ENCODE measurements at places on chromosomes 3 and 15.

DNA sequence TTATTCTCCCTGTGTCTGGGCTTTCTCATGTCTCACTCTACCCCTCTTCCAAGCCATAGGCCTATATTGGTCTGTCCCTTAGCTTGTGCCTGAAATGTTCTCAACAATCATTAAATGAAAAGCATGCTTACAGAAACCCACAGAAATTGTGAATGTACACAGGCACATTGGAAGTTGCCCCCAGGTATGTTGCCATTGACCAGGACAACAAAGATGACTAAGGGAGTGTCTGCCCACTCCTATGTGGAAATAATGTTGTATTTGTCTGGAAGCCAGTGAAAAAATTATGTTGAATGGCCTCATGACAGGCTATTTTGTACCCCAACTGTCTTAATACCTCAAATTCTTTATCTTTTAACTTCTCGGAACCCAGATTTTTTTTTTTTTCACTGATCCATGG lies 102.0 kb downstream of the TPRG1 start:
- H3K4me1 ChIP-seq, result no peaks in the 10 kb centered on the region
- H3K27me3 ChIP-seq, result no peaks in the 10 kb centered on the region
- no peak for DNase-seq
- no peaks in the 10 kb centered on the region for H3K36me3 ChIP-seq

DNA sequence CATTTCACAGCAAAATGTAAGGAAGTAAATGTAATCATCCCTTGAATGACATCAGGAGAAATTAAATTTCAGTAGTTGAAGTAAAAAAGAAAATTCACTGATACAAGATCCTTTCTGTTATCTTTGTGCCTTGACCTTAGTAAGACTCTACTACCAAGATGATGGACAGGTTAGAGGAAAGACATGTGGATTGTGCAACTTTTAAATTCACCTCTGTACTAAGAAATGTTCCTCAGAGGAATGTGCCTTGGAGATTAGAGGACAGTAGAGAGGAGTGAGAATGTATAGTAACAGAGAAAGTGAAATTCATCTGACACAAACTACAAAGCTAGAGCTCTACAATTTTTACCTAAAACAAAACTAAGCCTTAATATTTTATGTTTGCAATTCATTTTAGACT lies 375.3 kb downstream of the PLOD2 start:
- H3K36me3 ChIP-seq, result no peaks in the 10 kb centered on the region
- DNase-seq, result no peak
- no peak overlapping the region for H3K4me3 ChIP-seq
- no peaks in the 10 kb centered on the region for H3K4me1 ChIP-seq

- no peaks in the 10 kb centered on the region for H3K4me1 ChIP-seq
- no peak overlapping the region for H3K27ac ChIP-seq
- no peaks in the 10 kb centered on the region for H3K36me3 ChIP-seq
- H3K4me3 ChIP-seq, result no peak overlapping the region
- peaks cover 7% of the 10 kb centered on the region for H3K27me3 ChIP-seq
- DNase-seq, result no peak
Observed at GRCh38 chr15:53644660-53645059, 114.8 kb downstream of the WDR72 start.

- H3K27ac ChIP-seq, result no peak overlapping the region
- H3K36me3 ChIP-seq, result no peaks in the 10 kb centered on the region
- DNase-seq, result no peak
- H3K27me3 ChIP-seq, result no peaks in the 10 kb centered on the region
- no peaks in the 10 kb centered on the region for H3K4me1 ChIP-seq
- no peak overlapping the region for H3K4me3 ChIP-seq
Observed at GRCh38 chr15:27722102-27722501, 377.0 kb downstream of the OCA2 start.

GRCh38 chr15:56244038-56244810 lies 545 bp upstream of the RFX7 start:
- H3K27ac ChIP-seq, result peak overlapping the region; percentile 79
- peak; percentile 77 for DNase-seq
- no peaks in the 10 kb centered on the region for H3K27me3 ChIP-seq
- H3K4me3 ChIP-seq, result no peak overlapping the region
- no peaks in the 10 kb centered on the region for H3K36me3 ChIP-seq

DNA sequence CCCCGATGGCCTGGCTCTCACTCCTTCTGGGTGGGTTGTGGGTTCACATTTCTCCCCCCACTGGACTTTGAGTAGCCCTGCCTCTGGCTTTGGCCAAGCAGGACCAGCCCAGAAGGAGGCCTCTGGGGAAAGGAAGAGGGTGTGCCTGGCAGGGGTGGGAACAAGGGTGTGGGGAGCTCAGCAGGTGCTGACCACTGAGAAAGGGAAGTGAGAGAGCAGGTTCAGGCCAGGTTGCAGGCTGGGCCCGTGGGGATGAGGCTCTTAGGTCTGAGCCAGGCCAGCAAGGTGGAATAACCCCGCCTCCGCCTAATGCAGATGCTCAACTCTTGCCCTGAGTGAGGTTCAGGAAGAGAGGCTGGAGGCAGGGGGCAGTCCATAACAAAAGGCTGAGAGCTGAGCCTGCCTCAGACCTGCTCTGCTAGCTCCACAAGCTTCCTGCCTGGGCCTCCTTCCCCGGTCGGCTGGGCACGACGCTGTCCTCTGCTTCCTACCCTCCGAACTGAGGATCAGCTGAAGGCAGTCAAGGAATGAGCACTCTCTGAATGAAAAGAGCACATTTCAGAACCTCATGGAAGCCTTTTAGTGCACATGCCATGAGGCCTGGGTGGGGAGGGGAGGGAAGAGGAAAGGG lies 82.7 kb downstream of the TLE3 start:
- no peak overlapping the region for H3K4me3 ChIP-seq
- H3K27ac ChIP-seq, result no peak overlapping the region
- H3K36me3 ChIP-seq, result no peaks in the 10 kb centered on the region
- no peaks in the 10 kb centered on the region for H3K4me1 ChIP-seq
- DNase-seq, result no peak

DNA sequence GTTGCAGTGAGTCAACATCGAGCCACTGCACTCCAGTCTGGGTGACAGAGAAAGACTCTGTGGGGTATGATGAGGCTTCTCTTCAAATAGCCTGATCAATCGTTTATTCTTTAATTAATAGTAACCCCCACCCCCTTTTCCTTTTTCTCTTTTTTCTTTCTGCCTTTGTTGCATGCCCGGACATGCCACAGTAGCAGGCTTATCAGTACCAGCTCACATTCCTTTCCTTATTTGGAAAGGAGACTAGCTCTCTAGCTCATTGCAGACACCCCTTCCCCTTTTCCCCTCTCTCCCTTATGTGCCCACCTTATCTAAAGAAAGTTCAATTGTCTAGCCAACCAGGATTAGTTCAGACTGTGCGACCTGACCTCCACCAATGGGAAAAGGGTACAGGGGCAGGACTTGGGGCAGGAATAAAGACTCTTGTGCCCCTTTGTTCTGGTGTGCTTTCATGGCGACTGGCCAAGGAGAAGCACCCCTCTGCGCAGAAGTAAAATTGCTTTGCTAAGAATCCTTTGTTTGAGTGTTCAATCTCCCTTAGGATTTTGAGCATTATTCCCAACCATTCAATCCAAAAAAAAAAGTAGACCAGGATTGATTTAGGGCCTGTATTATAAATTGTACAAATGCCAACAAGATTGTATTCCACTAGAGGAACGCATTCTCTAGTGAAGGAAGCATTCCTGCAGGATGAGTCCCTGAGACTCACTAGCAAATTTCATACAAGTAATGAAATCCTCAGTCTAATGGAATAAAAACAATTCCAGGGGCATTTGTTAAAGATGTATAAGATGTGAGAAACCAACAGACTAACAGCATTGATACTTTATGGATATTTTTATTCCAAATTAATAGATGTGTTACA lies 95.8 kb upstream of the SNRPN start:
- no peak overlapping the region for H3K27ac ChIP-seq
- no peaks in the 10 kb centered on the region for H3K27me3 ChIP-seq
- no peaks in the 10 kb centered on the region for H3K4me1 ChIP-seq
- H3K36me3 ChIP-seq, result no peaks in the 10 kb centered on the region

DNA sequence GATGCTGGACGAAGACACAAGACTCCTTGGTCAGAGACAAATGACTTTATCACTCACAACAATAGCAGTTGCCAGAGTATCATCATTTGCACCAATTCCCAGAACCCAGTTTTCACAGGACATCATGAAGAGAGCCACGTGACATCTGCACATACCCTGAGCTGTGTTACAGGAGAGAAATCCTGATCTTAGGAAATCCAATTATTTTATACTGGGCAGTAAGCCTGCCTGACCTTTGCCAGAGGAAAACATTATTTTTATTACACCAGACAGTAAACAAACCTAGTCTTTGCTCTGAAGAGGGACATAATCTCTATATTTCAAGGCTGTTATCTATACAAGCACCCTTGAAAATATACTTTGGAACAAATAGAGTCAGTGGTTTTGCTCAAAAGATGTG lies 77.4 kb downstream of the ZBBX start:
- H3K36me3 ChIP-seq, result no peaks in the 10 kb centered on the region
- no peak for DNase-seq
- H3K27ac ChIP-seq, result no peak overlapping the region
- no peak overlapping the region for H3K4me3 ChIP-seq
- no peaks in the 10 kb centered on the region for H3K27me3 ChIP-seq
- no peaks in the 10 kb centered on the region for H3K4me1 ChIP-seq

DNA sequence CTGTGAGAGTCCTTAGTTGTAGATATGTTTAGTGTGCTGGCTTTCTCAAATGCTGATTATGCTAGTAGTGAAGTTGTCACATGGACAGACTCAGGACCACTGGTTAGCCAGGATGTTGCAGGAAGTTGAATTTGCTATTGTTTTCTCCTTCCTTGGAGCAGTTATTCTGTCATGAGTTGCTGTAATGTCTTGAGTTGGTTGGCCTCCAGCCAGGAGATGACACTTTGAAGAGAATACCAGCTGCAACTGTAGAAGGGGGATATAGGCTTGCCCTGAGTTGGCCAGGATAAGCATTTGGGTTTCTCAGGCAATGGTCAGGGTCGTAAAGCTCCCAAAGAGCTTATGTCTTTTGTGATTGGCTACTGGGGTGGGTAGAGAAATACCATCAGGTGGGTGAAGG lies 206.7 kb downstream of the ZNF621 start:
- no peak overlapping the region for H3K27ac ChIP-seq
- DNase-seq, result no peak
- H3K4me3 ChIP-seq, result no peak overlapping the region
- H3K4me1 ChIP-seq, result no peaks in the 10 kb centered on the region

- H3K27ac ChIP-seq, result no peak overlapping the region
- H3K4me1 ChIP-seq, result peaks cover 51% of the 10 kb centered on the region
- DNase-seq, result no peak
- H3K27me3 ChIP-seq, result no peaks in the 10 kb centered on the region
- H3K4me3 ChIP-seq, result no peak overlapping the region
Observed at GRCh38 chr3:136836511-136837156, 17.7 kb downstream of the SLC35G2 start.

DNA sequence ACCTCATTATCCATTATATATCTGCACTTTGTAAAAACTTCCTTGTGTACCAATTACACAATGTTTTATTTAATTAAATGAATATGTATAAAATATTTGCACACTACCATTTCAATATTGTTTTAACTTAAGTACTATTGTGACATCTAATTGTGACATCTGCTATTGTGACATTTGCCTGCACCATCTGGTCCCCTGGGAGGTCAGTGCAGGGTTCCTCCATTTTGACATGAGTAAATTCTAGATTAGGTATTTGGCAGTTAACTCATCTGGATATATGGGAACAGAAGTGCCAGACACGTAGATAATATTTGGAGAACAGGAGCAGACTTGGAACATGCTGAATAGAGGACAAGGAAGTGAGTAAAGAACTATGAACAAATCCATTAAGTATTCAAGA lies 332.1 kb downstream of the VGLL3 start:
- no peak overlapping the region for H3K27ac ChIP-seq
- no peaks in the 10 kb centered on the region for H3K4me1 ChIP-seq
- no peaks in the 10 kb centered on the region for H3K27me3 ChIP-seq
- DNase-seq, result no peak
- no peak overlapping the region for H3K4me3 ChIP-seq
- H3K36me3 ChIP-seq, result no peaks in the 10 kb centered on the region

DNA sequence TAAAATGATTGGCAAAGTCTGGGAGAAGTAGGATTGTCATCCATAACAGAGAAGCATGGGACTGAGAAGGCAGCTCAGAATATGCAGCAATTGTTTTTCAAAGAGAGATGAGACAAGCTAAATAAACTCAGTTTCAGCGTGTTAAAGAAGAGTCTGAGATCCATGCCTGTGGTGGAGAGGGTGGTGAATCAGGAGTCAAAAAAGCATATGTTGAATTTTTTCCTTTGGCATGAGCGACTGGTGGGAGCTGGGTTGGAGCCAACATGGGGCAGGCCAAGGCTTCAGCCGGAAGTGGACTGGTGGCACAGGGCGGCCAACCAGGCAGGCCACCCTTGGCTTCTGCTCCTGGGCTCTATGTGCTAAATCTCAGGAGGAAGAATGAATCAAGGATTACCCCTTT lies 102.0 kb downstream of the SST start:
- H3K4me3 ChIP-seq, result no peak overlapping the region
- no peaks in the 10 kb centered on the region for H3K4me1 ChIP-seq
- no peaks in the 10 kb centered on the region for H3K27me3 ChIP-seq
- DNase-seq, result no peak

GRCh38 chr3:144843099-144843498 lies 871.5 kb downstream of the DIPK2A start:
- no peak for DNase-seq
- H3K4me1 ChIP-seq, result no peaks in the 10 kb centered on the region
- H3K27me3 ChIP-seq, result no peaks in the 10 kb centered on the region
- no peak overlapping the region for H3K27ac ChIP-seq
- no peaks in the 10 kb centered on the region for H3K36me3 ChIP-seq
- no peak overlapping the region for H3K4me3 ChIP-seq

DNA sequence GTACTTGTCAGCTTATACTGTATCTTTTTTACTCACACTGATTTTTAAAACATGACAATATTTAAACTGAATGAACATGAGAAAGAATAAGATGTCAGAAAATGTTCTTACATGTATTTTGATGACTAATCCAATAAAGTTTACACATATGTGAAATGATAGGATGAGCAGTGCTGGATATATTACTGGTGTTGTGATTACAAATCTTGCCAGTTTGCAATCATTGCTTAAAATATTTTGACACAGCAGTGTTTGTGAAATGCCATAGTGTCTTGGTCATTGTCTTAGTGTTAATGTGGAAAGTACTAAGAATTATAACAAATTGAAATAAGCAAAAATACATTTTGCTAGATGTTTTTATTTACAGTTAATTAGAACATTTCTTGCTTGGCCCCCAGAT lies 118.7 kb upstream of the MLF1 start:
- H3K36me3 ChIP-seq, result no peaks in the 10 kb centered on the region
- no peaks in the 10 kb centered on the region for H3K4me1 ChIP-seq
- no peak overlapping the region for H3K27ac ChIP-seq
- no peaks in the 10 kb centered on the region for H3K27me3 ChIP-seq

All from adrenal gland (tissue), 19 donors.